Stimulated activated CD8-positive, alpha-beta memory T cell treated with anti-CD3 and anti-CD28 coated beads, Interleukin-4, amount 100 ng/mL, for 1 hour (primary cell): ENCODE measurements at places on chromosomes 5 and 9.

DNA sequence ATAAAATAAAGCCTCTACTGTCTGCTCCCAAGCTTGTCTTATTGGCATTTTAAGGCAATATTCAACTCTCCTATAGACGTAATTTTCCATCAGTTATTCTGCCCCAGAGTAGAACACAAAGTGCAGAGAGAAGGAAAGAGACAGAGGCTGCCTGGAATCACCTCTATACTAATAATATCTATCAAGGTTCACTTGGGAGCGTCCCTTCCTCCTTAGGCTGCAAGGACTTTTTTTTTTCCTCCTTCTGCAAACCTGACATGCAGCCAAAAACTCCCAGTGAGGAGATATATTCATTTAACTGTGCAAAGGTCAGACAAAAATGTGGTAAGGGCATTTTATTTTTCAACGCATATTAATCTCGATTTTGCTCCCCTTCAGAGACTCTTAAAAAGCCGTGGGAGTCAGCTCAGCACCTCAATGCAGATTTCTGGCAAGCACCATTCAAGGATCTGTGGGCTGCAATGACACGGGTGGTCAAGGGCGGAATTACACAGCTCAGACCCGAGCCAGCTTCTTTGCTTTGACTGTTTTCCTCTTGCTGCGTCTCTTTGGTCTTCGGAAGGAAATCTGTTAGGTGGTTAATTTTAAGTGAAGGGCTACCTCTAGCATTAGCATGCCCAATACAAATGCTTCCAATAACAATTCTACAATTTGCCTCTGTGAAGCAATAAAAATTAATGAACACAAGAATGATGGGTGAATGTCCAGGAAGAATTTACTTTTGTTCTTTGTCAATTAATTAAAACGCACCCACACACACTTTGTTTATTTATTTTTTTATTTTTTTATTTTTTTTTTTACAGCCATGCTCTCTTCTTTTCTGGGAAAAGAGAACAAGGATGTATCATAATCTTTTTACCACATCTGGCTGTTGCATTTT lies 587.7 kb upstream of the GRAMD2B start:
- DNase-seq, result no peak

- DNase-seq, result no peak
Measured at GRCh38 chr5:67178085-67178484, 18.5 kb downstream of the CD180 start.

GRCh38 chr5:74408150-74409043 lies 232.1 kb downstream of the ENC1 start:
- no peak for DNase-seq

- DNase-seq, result no peak
Measured at GRCh38 chr5:98927242-98927988, 1.4 kb downstream of the CHD1 start.

DNA sequence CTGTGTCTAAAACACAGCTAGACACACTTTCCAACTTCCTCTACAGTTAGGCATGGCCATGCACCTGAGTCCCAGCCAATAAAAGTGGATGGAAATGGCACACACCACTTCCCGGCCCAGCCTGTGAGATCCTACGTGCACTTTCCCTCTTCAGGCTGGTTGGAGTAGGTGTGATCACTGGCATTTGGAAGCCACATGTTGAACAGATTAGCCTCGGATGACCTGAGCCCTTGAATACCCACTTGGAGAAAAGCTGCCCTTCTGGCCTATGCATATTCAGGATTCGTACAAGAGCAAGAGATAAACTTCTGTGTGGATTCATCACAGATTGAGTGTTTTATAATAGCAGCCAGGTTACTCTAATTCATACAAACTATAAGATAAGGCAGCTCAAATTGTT lies 359.0 kb upstream of the SLC30A5 start:
- no peak for DNase-seq

DNA sequence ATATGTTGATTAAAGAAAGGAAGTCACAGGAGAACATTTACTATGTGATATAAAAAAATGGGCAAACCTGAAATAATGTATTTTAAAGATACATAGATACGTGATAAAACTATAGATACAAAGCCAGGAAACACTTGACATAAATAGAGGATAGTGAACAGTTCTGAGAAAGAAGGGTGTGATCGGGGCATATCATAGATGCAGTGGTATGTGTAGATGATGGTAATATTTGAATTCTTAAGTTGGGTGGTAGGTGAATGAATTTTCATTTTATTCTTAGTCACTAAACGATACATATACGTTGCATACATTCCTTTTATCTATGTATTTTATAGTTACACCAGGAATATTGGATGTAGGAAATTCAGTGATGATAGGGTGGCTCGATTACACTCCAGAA lies 138.7 kb upstream of the ARRDC3 start:
- no peak for DNase-seq

DNA sequence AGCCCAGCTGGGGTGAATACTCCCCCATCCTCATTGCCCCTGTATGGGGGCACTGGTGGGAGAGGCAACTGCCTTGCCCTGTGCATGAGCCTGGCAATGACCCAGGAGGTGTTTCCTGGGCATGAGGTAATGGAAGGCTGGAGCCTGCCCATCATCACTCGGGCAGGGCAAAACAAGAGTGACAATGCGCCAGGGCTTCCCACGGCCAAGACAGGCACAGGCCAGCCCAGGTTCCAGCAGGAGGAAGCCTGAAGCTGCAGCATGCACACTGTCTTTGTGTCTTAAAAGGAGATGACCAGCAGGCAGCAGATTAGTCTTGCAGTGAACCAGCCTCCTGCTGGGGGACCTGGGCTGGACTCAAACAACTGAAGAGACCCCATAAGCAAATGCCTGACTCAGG lies 92.2 kb upstream of the SMIM23 start:
- no peak for DNase-seq

GRCh38 chr5:149628221-149628620 lies 46.9 kb downstream of the ARHGEF37 start:
- no peak for DNase-seq

GRCh38 chr5:141715346-141715905 lies 33.4 kb upstream of the ARAP3 start:
- no peak for DNase-seq

DNA sequence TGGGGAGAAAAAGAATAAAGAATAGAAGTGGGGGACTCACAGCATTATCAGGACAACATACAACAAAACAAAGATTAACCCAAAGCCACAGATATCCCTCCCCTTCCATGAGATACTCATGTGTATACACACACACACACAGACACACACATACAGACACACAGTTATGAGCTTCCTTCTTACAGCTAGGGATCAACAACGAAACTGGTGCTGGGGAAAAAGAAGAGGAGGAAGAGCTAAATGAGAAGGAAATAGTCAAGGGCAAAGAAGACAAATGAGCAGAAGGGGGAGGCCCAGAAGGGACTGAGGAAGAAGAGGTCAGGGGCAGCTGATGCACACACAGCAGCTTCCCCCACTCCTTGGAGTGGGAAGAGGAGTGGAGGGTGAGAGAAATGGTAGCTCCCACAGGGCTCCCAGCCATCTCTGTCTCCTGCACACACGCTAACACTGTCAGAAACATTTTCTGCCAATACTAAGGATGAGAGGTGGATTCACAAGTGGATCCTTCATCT lies 66.2 kb downstream of the SIL1 start:
- DNase-seq, result no peak

- no peak for DNase-seq
Measured at GRCh38 chr5:132376694-132377641, 7.5 kb downstream of the SLC22A5 start.

- DNase-seq, result no peak
Measured at GRCh38 chr9:88355166-88355565, 33.1 kb upstream of the SPIN1 start.

DNA sequence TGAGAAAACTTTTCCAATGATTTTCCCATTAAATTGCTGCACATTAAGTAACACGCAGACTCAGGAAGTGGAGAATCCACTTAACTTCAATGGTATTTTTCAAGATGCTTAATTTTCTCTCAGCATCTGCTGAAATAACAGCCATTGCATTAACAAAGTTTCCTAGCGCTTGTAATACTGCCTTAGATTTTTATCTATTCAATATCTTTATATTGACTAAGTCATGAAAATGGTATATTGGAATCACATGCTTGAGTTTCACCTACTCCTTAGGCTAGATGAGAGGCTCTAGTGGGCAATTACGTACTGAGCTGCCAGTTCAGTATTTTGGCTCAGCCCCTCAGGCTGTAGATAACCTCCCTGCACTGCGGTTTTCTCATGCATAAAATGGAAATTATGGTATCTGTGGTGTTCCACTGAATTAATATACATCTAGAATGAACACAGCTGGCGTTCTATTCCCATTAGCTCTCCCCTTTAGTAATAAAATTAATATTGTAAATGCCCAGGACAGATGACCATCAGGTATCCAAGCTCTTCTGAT lies 112.9 kb downstream of the MTX3 start:
- no peak for DNase-seq

DNA sequence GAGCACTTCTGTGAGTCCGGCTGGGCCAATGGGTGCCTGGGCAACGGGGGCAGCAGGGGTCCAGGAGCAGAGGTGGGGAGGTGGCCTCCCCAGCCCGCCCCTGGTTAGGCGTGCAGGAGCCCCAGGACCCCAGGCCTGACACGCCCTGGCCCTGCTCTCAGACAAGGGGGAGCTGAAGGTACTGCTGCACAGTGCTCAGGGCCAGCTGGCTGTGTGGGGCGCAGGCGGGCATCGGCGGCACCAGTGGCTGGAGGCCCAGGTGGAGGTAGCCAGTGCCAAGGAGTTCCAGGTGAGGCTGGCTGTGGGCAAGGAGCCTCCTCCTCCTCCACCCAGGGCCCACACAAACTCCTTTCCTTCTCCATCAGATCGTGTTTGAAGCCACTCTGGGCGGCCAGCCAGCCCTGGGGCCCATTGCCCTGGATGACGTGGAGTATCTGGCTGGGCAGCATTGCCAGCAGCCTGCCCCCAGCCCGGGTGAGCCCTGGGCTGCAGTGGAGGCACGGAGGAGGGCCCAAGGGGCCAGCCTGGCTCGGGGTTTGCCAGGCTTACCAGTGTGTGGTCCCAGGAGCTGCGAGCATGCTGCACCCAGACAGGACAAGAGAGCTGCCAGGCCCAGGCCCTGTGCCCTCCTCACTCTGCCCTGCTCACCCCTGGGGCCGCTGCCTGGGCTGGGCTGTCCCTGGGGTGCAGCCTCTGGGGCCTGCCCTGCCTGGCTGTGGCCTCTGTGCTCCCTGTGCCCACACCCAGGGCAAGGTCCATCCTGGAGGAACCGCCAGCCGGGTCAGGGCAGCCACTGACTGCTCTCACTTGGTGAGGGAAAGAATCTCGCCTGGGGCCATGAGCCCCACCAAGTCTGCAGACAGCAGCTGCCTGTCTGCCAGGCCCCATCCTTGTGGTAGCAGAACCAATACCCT lies 7.0 kb downstream of the MAMDC4 start:
- no peak for DNase-seq

- DNase-seq, result no peak
Measured at GRCh38 chr9:69173891-69174615, at the start of gene TJP2. TSS of gene TJP2 (plus strand) at chr9:69174277. CDS start at chr9:69174373, 96 bp downstream.

GRCh38 chr5:147659166-147659929 lies 123.2 kb downstream of the JAKMIP2 start:
- no peak for DNase-seq

DNA sequence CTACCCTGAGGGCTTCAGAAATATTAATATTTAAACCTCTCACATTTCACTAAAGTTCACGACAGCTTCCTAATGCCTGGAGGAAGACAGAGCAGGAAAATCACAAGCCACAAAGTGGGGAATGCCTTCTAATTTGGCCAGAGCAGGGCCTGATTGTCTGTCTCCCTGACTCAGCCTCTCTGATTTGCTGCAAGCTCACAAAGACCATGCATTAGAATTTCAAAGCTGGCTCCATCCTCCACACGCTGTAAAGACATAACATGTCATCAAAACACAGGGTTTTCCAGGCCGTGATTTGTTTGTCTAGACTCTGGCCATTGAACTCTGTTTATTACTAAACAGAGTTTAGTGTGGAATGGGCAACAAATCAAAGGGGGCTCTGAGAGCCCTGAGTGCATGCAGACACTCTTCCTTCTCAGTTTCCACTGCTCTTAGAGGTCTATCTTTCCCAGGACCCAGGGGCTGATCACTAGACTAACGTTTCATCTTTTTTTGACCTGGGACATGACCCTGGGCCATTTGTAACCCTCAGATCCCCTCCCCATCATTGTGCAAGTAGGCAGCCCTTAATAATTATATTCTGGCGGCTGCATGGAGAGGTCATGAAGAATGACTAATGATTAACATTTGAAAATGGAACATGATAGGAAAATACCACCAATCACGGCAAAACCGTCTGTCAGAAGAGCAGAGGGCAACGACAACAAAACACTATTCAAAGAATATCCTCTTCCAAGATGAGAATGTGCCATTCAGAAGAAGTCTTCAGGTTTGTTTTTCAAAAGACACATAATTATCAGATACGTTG lies 140.2 kb downstream of the ENC1 start:
- no peak for DNase-seq

- no peak for DNase-seq
Measured at GRCh38 chr9:131578021-131578420, 32.7 kb downstream of the PRRT1B start.

DNA sequence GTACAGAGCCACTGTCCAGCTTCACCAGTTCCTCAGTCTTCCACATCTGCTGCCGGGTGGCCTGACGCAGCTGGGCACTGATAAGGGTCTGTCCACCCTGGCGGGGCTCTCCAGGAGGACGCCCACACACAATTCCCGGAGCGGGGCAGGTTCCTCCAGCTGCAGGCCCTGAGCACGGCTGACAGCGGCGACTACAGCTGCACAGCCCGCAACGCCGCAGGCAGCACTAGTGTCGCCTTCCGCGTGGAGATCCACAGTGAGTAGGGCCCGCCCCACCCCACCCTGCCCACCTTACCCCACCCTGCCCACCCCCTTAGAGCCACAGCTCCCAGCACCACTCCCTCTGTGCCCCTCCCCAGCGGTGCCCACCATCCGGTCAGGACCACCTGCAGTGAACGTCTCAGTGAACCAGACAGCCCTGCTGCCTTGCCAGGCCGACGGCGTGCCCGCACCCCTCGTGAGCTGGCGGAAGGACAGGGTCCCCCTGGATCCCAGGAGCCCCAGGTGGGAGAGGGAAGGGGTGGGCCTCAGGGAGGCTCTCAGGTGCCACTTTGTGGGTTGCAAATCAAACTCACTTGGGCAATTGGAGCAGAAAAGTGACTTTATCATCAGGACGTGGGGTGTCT lies 48.8 kb upstream of the ASS1 start:
- DNase-seq, result no peak

GRCh38 chr5:87243161-87243844 lies 24.4 kb upstream of the RASA1 start:
- DNase-seq, result no peak

DNA sequence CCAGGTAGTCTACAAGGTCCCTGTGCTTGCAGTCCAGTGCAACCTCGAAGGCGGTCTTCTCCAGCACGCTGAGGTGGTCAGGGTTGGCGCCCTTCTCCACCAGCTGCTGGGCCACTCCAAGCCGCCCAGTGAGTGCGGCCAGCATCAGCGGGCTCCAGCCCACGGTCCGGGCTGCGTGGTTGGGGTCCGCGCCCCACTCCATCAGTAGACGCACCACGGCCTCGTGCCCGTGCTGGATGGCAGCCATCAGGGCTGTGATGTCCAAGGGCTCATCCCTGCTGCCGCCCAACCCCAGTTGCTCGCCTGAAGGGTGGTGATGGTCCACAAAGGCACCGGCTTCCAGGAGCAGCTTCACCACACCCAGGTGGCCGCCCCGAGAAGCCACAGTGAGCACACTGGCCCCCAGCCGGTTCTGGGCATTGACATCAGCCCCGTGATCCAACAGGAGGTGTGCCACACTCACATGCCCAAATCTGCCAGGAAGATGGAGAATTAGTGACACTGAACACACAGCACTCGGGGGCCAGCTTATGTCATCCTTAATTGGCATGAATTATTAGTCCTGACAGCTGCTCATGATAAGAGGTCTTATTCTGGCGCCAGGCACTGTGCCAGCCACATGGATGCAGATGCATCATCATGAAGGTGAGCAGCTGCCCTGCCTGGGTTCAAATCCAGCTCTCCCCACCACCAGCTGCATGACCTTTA lies 6.1 kb downstream of the ANKS6 start:
- no peak for DNase-seq
